ENCODE measurements at places on chromosomes 4 and X.

GRCh38 chrX:54452920-54453319 is 12.7 kb downstream of the TSR2 start:
- DNase-seq, result no peak

- no peak for DNase-seq
Observed at GRCh38 chr4:185987961-185988627, 80.9 kb upstream of the TLR3 start.

DNA sequence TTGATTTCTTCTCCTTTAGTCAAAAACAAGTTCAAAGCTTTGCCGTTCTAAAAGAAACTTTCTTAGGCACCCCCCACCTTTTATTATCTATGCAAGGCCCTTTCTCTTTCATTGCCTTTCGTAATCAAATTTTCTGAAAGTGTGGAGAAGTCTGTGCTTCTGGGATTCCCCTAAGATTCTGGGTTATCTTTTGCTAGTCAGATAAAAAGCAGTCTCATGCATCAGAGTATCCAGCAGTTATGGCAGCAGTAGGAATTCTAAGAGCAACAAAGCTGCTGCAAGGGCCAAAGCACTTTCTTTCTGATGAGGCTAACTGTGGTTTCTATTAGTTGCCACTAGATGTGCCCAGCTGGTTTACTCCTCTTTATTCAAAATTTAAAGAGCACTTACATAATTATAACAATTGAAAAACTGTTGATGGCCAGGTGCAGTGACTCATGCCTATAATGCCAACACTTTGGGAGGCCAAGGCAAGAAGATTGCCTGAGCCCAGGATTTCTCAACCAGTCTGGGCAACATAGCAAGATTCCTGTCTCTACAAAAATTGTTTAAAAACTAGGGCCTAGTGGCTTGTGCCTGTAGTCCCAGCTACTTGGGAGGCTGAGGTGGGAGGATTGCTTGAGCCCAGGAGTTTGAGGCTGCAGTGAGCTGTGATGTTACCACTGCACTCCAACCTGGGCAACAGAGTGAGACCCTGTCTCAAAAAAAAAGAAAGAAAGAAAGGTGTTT is 296.2 kb downstream of the PAPSS1 start:
- no peak for DNase-seq

DNA sequence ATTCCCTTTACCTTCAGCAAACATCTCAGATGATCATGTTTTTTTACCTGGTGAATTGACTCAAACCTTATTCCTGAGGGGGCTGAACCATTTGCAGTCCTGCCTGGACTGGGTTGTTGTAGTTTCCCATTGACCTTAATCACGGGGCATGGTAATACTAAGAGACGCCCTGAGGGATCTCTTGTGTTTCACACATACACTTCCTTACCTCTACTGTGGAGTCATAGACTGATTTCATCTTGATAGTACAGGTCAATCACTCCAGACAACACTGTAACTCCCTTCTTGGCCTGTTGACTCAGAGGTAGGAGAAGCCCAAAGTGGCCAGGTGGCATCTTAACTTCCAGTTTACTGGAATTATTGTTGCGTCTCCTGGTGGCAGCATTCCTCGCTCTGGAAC is 1064.0 kb upstream of the PCDH10 start:
- DNase-seq, result no peak

Data from left forelimb (tissue), 1 donor.